Activated CD4-positive, alpha-beta T cell treated with anti-CD3 and anti-CD28 coated beads, Interleukin-10, Interleukin-2, amounts not matched to agents 100 ng/mL and 50 ng/mL, durations not matched to agents 16 hours and 8 hours (primary cell): ENCODE measurements at places on chromosomes 3 and 15.

DNA sequence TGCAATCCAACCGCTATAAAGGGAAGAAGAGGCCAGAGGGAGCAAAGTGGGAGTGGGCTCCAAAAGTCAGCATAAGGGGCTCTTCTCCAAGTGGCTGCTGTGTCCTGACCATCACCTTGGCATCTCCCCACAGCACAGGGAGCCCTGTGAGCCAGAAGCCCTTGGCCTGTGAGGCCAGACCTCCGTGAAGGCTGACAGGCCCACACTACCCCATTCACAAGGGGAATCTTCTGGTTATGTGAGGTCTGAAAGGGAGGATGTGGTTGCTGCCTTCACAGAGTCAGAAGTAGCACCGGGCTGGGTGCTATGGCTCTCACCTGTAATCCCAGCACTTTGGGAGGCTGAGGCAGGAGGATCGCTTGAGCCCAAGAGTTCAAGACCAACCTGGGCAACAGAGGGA is 2.6 kb upstream of the ULK3 start:
- peak; percentile 61 for DNase-seq

DNA sequence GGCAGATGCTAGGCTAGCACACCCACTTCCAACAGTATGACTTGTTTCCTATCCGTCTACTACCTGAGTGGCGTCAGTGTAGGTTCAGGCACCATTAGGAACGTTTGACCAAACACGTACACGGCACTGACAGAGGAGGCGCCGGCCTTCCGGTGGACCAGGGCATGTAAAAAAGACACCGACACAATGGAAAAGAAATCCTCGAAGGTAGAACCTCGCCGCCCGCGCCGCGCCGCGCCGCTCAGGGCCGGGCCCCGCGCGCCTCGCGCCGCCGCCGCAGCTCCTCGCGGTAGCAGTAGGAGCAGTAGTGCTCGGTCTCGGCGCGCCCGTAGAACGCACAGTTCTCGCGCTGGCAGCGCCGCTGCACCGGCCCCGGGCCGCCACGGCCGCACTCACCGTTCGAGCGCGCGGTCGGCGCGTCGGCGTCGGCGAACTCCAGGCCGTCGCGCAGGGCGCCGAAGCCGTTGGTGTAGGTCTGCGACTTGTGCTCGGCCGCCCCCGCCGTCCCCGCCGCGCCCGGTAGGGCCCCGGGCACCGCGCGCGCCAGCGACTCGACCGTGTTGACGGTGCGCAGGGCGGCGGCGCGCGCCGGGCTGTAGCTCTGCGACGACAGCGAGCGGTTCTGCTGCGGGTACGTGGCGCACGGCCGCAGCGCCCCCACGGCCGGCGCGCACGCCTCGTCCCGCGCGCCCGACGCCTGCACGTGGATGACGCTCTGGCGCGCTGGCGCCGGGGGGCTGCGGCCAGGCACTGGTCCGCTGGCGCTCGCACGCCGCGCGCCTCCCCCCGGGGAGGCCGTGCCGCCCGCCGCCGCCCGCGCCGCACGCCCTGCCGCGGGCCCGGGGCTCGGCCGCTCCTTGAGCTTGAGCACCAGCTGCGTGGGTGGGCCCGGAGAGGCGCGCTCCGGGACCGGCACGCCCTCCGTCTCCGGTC is 156.7 kb downstream of the KLF13 start:
- DNase-seq: peak; percentile 45

DNA sequence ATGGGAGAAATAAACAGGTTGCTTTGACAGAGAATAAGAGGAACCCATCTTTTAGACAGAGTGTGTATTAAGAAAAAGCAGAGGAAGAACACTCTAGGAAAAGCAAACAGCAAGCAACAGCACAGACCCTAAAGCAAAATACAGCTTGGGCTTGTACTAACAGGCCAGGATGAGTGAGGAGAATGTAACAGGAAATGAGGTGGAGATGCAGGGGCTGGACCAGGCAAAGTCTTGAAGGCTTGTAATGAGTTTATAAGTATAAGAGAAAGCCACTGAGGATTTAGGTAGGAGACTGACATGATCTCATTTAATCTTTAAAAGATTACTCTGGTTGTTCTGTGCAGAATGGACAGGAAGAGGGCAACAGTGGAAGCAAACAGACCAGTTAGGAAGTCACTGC is 4.9 kb downstream of the UBR1 start:
- DNase-seq: no peak

- DNase-seq: peak; percentile 8
These were observed 1000.4 kb downstream of the FHIT start for GRCh38 chr3:60250810-60251209.

- peak; percentile 40 for DNase-seq
These were observed 496.0 kb upstream of the THBS1 start for GRCh38 chr15:39084674-39085530.

DNA sequence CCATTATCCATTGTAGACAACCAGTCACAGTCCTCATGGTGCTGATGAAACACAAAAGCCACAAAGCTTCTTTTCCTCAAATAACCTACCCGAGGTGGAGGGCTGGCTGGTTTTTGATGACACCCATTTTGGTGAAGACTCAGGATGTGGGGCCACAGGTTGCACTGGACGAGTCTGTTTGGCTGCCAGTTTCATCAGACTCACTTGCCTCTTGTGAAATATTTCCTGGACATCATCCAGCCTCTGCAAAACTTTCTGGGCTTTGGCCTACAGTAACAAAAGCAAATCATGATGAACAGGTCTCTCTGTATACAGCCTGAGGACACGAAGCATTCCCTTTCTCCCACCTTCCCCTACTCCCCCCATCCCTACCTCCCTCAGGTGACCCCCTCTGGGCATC is 42.2 kb downstream of the B3GNT5 start:
- DNase-seq: no peak
